ENCODE measurements at places on chromosomes 6 and 20.

DNA sequence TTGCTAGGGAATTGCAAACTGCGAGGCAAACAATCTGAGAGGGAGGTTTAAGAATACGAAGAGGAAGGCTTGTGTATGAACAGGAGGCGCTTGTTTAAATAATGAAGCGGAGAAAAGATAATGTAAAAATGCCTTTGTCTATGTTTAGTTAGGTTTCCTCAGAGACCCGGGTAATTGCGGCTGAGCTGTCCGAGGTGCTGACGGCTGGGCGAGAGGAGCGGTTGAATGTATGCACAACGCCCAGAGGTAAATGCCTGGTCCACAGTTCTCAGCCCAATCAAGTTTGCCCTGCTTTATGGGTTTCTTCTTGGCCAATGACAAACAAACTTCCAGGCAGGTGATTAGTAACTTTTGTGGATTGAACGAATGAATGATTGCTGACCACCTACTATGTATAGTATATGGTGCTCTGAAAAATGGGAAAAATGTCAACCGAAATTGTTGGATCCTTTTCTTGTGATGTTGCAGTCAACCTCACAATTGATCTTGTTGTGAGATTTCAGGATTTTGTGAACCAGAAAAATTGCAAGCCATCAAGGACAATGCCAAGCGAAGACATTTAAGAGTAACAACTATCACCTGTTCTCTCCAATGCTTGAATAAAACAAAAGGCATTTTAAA lies 38.3 kb upstream of the SLC32A1 start:
- peak; percentile 32 for DNase-seq

GRCh38 chr6:108167449-108168089 lies 1.7 kb downstream of the NR2E1 start:
- DNase-seq = peak; percentile 47

DNA sequence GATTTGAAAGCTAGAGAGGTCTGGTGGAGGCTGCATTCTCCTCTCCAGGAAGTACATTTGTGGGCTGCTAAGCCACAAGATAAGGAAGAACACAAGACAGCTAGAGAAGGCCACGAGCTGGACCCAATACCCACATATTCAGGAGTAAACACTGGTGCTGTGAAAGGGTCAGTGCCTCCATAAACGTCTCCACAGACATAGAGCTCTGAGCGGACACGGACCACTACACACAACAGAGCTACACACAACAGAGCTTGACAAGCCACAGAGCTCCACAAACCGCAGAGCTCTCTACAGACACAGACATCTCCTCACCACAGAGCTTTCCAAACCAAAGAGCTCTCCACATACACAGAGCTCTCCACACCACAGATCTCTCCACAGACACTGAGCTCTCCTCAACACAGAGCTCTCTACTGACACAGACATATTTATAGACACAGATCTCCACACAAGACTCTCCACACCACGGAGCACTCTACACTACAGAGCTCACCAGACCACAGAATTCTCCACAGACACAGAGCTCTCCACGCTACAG lies 51.9 kb downstream of the ERMARD start:
- DNase-seq = no peak

GRCh38 chr6:168838037-168838399 lies 397.0 kb downstream of the SMOC2 start:
- peak; percentile 95 for DNase-seq

- no peak for DNase-seq
Observed at GRCh38 chr6:24918641-24919055, 17.1 kb downstream of the RIPOR2 start.

DNA sequence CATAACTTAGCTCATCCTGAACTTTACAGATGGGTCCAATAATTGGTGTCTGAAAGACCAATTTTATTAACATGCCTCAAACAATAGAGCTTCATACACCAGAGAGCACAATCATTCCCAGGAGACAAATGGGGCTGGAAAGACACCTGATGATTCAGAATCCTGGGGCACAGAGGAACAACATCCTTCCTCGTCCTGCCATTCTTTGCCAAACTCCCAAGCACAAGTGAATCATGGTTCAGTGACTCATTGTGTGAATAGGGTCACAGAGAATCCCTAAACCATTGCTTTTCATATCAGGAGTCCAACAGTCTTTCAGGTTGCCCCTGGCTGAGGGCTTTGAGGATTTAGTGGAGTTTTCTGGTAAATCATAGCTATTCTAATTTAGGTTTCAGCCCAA lies 266.4 kb upstream of the BMP2 start:
- DNase-seq = peak; percentile 47

- DNase-seq = no peak
Observed at GRCh38 chr6:67642582-67642981, 992.5 kb upstream of the ADGRB3 start.

DNA sequence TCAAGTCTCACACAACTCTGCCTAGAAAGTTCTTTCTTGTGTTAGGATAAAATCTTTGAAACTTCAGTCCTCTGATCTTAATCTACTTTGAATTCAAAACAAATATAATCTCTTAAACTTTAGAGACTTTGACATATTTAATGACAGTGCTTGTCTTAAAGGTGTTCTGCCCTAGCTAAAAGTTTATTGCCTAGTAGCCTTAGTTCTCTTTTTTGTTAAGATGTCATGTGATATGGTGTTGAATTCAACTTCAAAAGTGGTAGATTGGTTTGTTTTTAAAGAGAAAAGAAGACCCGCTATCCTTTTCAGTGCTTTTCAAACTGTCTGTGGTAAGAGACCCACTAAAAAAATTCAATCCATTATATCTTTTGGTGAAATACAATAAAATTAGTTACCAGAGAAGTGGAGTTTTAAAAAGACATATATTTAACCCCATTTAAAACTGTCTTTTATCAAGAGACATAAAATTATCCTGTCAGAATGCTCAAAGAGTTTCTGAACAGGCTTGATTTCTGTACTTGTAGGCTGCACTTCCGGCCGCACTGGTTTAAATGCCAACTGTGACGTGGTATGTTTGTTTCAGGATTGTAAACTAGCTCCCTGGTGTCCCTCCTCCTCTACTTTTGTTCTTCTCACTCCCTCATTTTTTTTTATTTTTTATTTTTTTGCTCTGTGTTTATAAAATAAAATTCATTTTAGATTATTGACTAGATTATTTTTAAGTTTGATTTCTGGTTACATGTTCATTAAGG lies 76.5 kb downstream of the QKI start:
- peak; percentile 82 for DNase-seq

GRCh38 chr6:156796627-156797026 lies 19.4 kb downstream of the ARID1B start:
- no peak for DNase-seq

DNA sequence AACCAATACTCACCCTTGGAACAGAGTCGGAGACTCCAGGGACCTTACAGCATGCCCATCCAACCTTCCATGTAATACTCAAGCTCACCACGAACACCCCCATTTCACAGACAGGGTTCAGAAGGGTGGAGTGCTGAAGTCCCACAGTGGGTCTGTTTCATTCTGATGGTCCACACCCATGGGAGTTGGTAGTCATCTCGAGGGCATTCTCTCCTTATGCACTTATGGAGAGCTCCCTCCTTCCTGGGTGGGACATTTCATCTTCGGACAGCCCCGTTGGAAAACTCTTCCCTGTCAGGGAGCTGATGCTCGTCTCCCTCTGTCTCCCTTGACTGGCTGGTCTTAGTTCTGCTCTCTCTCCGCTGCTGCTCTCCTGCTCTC lies 38.9 kb downstream of the COX4I2 start:
- no peak for DNase-seq

DNA sequence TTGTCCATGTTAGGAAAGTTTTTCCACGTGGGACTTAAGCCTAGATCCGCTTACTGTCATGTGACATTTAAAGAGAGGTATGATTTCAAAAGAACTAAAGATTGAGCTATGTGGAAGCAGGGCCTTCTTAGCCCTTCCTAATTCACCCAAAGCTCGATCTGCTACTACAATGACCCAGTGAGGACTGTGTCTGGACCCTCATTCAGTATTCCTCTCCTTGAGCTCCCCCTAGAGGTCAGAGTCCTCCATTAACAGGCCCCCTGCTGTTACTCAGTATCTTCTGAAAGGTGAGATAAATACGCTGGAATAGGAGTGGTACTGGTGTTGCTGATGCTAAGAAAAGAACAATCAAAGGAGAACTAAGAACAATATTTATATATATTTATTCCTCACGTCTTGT lies 414.0 kb downstream of the GJA1 start:
- peak; percentile 72 for DNase-seq

DNA sequence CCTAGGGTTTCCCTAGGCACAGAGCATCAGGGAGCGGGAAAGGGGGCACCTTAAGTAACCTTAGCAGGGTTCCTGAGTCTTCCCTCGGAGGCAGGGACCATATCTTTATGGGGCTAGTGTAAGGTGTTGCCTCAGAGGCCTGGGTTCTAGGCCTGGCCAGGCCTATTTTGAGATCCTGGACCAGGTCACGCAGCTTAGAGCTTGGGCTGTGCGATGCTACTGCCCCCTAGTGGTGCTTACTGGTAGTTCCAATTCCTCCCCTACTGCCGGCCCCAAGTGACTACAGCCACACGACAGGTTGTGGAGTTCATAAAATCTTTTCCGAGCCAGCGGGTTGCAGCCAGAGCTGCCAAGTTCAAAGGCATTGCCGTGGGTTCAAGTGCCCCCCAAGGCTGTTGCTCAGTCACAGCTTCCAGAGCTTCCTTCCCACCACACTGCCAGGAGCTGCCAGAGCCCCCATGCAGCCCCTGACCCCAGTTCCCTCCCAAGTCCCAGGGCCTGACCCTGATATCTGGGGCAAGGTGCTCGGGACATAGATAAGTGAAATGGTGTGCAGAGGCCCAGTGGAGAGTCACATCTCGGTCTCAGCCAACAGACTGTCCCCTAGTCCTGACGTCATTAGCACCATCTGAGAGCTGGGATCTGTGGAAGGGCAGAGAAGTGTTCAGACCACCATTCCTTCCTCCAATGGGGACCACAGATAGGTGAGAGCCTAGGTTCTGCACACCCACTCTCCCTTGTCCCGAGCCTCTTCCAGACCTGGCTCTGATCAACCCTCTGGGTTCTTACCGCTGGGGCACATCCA lies 3.3 kb downstream of the LRRC73 start:
- peak; percentile 86 for DNase-seq

DNA sequence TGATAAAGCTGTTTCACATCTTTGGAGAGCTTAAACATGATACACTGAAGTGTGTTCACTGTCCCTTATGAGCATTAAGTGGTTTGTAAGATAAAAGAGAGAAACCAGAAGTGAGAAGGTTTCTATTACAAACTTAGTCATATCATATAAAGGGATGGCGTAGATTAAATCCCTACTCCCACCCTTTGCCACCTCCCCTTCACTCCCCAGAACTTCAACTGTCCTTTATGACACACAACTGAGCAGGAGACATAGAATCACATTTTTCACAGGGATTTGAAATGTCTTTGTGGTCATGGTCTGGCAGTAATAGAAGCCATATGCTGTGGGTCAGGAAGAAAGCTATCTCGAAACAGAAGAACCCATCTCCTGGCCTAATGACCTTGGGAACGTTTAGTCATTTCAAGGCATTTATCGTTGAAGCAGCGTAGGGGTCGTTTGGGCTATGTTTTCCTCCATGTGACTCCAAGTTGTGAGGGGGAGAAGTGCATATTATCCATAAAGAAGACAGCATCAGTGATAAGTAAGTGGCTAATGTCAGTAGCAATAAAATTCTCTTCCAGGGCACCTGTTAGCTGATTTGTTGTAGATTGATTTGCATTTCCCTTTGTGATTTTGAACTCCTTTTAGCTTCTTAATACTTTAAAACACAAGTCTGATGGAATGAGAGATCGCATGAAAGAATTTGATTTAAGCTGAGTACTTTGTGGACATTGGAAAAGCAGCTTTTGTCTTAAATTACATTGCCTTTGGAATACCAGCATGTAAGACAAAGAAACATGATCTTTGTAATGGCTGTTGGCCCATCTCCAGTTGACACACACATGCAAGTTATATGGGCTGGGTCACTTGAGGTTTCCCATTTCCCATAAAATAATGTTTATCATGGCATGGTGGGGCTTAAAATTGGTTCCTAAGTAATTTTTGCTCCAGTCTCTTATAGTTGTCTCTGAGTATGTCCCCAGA lies 501.5 kb upstream of the FLRT3 start:
- DNase-seq = no peak

DNA sequence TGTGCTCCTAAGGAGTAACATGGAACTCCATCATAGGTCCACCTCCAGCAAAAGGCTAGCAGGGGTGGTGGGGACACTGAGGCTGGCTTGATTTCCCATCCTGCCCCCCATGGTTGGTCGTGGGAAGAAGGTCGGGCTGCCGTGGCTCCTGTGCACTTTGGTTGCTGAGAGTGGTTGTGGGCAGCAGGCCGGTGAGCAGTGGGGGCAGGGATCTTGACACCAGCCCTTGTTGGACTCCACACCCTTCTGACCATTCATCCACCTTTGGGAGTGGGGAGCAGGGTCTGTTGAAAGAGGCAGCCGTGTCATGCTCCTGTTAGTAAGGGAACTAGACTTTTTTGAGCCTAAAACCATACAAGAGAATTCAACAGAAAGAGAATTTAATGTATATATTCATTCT lies 175.2 kb downstream of the ARID1B start:
- DNase-seq = no peak

GRCh38 chr6:58198301-58198700 lies 880.9 kb downstream of the PRIM2 start:
- DNase-seq = no peak

DNA sequence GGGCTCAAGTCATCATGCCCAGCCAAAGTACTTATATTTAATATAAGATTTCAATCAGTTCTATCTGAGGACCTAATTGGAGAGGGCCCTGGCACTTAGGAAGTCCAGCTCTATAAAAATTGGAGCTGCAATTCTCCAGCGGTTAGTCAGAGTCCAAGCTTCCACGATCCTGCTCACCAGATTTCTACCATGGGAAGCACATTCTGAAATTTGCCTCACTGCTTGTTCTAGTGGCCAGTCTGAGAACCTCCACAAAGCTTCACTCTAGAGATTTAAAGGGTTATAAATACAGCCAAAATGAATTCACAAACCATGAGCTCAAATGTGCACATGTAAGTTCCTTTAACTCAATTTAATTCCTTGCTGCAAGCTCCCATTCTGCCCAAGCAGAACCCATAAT lies 33.5 kb downstream of the PNLDC1 start:
- no peak for DNase-seq

DNA sequence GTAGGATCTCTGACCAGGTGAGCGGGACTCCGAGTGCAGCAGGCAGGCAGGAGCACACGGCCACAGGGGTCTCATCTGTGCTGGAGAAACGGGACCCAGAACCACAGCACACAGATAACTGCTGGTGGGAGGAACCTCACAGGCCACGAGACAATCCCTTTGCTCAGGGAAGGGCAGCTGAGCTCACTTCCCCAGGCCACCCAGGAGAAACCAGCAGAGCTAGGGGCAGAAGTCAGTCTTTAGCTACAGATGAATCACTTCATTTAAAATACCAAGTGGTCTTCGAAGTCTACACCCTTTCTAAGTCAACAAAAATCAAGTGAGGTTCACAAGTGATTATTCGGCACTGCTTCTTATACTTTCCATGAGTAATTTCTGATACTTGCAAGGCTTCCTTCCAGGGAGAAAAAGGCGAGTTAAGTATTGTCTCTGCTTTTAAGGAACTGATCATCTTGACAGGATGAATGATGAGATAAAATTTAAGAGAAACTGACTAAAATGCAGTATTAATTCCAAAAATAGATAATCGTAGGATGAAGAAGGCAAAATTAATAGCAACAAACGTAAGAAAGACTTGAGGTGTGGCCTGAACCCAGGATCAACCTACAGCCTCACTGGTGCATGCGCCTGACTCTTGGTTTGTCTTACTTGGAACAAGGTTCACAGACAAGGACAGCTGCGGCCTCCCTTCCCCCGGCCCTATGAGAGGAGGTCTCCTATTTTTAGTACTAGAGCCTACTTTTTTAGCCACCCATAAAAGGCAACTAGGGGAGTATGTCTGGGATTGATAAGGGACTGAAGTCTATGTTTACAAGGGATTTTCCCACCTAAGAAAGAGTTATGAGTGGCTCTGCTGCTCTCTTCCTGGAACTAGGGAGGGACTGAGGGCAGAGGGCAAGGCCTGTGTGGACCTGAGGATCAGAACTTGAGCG lies 233.6 kb downstream of the TTLL2 start:
- DNase-seq = no peak
